ENCODE measurements at places on chromosomes 12 and 14.

- DNase-seq, result no peak
Measured at GRCh38 chr12:65466911-65467310, 188.4 kb downstream of the MSRB3 start.

GRCh38 chr12:76272287-76272686 lies 75.9 kb downstream of the BBS10 start:
- no peak for DNase-seq

DNA sequence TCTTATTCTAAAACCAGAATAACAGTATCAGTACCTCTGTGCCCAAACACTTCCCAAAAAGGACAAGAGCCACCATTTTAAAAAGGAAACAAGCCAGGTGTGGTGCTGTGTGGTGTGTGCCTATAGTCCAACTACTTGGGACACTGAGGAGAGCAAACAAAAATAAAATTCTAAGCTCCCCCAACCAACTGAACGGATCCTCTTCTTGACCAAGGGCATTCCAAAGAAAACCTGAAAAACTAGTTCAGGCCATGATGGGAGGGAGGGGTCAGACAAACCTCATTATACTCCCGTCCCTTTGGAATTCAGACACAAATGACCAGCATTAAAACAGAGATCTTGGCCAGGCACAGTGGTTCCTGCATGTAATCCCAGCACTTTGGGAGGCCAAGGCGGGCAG lies 20.5 kb downstream of the SLC11A2 start:
- no peak for DNase-seq

GRCh38 chr14:44151130-44151820 lies 355.8 kb downstream of the FSCB start:
- no peak for DNase-seq

DNA sequence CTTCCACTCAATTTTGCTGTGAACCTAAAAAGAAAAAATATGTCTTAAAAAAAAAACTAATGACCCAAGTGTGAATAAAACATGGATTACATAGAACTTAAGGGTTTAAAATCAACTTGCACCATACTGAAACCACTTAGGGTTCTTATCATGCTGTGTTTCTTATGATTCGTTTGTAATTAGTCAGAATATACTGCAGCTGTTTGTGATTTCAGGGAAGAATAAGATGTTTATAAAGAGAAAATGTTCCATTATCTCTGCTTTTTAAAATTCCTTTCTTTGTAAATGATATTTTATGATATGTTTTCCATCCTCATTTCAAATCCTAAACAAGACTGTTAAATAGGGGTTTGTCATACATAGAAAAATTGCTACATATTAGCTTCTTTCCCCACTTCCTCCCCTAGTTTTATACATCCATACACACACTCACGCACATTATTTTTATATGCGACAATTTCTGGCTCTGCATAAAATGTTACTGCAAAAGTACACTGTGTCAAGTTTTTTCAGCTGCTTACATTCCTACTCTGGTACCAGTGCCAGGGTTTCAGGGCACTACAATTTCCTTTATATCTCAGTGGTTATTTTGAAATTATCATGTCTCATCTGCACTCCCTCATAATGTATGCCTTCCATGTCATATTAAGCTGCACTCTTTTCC lies 275.2 kb upstream of the GARIN6 start:
- no peak for DNase-seq

- no peak for DNase-seq
Measured at GRCh38 chr12:6034596-6034995, 89.5 kb upstream of the ANO2 start.

Data from activated CD4-positive, alpha-beta T cell treated with anti-CD3 and anti-CD28 coated beads, Interleukin-2, Interleukin-4, amounts not matched to agents 100 ng/mL and 50 ng/mL, durations not matched to agents 16 hours and 8 hours (primary cell).